ENCODE measurements at places on chromosomes 13 and 19. TPM values are rescaled to one million over a fixed set of nuclear protein-coding genes. Genes with fewer than 3 reads are reported as not detected.
A peak's percentile ranks its signal among the peaks of the same experiment; 100 is the strongest.

DNA sequence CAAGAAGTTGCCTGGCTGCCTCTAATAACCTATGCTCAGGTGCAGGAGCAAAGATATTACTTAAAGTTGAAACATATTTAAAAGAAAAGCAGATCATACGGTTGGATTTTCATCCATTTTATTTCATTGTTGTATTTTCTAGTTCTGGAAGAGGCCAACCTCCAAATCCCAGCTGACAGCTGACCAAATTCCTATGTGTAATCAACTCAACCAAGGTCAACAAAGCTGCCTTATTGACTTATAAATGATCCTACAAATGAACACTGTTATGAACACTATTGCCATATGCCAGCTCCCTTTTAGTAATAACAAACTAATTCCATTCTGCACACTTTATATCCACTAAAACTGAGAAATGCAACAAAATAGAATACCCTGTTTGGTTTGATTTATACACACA lies 1537.4 kb downstream of the SLITRK1 start:
- H3K4me3 ChIP-seq = no peak overlapping the region
- no peaks in the 10 kb centered on the region for H3K27me3 ChIP-seq
- no peak overlapping the region for H3K27ac ChIP-seq
- no peaks in the 10 kb centered on the region for H3K36me3 ChIP-seq
- DNase-seq = no peak

GRCh38 chr13:36059321-36059720 lies 71.9 kb downstream of the DCLK1 start:
- peaks cover 15% of the 10 kb centered on the region for H3K4me1 ChIP-seq
- H3K27ac ChIP-seq = no peak overlapping the region
- no peak overlapping the region for H3K4me3 ChIP-seq
- no peaks in the 10 kb centered on the region for H3K27me3 ChIP-seq
- H3K36me3 ChIP-seq = no peaks in the 10 kb centered on the region

GRCh38 chr13:79637133-79637763 lies 156.3 kb downstream of the NDFIP2 start:
- no peaks in the 10 kb centered on the region for H3K4me1 ChIP-seq
- no peak overlapping the region for H3K4me3 ChIP-seq
- no peaks in the 10 kb centered on the region for H3K27me3 ChIP-seq
- H3K27ac ChIP-seq = no peak overlapping the region
- H3K36me3 ChIP-seq = no peaks in the 10 kb centered on the region

- no peak overlapping the region for H3K27ac ChIP-seq
- no peak for DNase-seq
- H3K4me3 ChIP-seq = no peak overlapping the region
- H3K27me3 ChIP-seq = no peaks in the 10 kb centered on the region
Measured at GRCh38 chr13:73074014-73074413, 15.2 kb downstream of the KLF5 start.

- no peaks in the 10 kb centered on the region for H3K4me1 ChIP-seq
- no peak overlapping the region for H3K4me3 ChIP-seq
- no peaks in the 10 kb centered on the region for H3K27me3 ChIP-seq
- no peaks in the 10 kb centered on the region for H3K36me3 ChIP-seq
- DNase-seq = no peak
Measured at GRCh38 chr13:76086729-76087128, 450.6 kb downstream of the LMO7 start.

GRCh38 chr19:46748325-46749109 lies 2.3 kb upstream of the STRN4 start:
- H3K4me1 ChIP-seq = peaks cover 15% of the 10 kb centered on the region
- H3K27me3 ChIP-seq = no peaks in the 10 kb centered on the region
- peaks cover 7% of the 10 kb centered on the region for H3K36me3 ChIP-seq
- H3K4me3 ChIP-seq = no peak overlapping the region

- no peaks in the 10 kb centered on the region for H3K36me3 ChIP-seq
- peak overlapping the region; percentile 24 for H3K4me3 ChIP-seq
- H3K4me1 ChIP-seq = peaks cover 22% of the 10 kb centered on the region
- DNase-seq = peak; percentile 14
Measured at GRCh38 chr13:102400675-102401145, 1.1 kb downstream of the FGF14 start.

- H3K36me3 ChIP-seq = no peaks in the 10 kb centered on the region
- DNase-seq = peak; percentile 15
- H3K4me3 ChIP-seq = no peak overlapping the region
Measured at GRCh38 chr13:97116754-97117153, 105.4 kb upstream of the MBNL2 start.

DNA sequence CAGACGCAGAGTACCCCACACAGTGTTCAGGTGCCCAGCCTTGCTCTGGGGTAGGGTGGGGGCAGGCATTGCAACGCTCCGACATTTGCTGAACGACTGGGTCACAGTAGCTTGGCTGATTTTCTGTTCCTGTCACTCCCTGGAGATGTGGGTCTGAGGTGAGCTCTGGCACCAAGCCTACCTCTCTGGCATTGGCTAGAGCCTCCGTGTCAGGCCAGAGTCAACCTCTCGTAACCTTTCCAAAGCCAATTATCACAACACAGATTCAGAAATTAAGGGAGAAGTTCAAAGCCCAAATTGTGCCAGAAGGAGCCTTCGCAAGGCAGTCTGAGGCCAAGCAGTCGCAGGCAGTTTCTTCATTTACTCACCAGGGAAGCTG lies 117.2 kb downstream of the IRS2 start:
- no peak for DNase-seq
- H3K4me3 ChIP-seq = no peak overlapping the region
- no peaks in the 10 kb centered on the region for H3K4me1 ChIP-seq
- H3K27ac ChIP-seq = no peak overlapping the region
- H3K27me3 ChIP-seq = no peaks in the 10 kb centered on the region
- no peaks in the 10 kb centered on the region for H3K36me3 ChIP-seq

DNA sequence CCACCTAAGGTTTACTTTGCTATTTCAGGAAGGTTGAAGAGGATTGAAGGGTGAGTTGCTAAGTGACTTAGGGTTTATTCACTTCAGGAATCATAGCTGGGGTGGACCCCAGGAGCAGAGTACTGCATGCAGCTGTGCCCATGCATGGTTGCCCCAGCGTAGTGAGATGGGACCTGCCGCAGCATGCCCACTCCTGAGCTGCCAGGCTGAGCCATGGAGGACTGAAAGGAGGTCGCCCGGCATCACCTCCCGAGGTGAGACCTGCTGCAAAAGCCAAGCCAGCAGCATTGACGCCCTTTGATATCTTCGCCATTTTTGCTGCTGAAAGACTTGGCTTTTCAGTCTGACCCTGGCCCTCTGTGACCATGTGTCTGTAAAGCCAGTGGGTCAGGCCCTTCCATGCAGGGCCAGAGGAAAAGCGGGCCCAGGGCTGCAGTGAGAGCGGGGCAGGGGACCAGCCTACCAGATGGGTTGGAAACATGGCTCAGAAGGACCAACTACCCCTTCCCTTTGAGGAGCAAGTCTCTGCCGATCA lies 9.9 kb downstream of the POP4 start:
- no peak overlapping the region for H3K4me3 ChIP-seq
- H3K27me3 ChIP-seq = no peaks in the 10 kb centered on the region
- H3K27ac ChIP-seq = no peak overlapping the region
- no peaks in the 10 kb centered on the region for H3K4me1 ChIP-seq

DNA sequence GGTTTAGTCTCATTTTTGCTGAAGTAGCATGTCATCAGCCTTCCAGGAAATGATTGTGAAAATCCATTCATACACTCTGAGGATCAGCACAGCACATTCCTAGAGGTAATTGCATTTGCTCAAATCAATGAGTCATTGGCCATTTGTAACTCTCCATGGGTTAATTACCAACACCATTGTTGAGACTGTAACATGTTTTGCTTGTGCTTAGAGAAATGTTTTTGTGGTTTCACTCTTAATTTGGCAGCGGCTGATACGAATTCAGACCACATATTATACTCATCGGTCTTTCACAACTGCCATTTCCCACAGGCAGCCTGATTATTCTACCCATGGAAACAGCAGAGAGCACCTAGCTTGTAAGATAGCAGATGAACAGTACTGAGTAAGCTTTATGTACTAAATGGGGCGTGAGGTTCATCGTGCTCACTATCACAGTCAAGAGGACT lies 110.3 kb downstream of the NHLRC3 start:
- H3K27ac ChIP-seq = no peak overlapping the region
- no peaks in the 10 kb centered on the region for H3K27me3 ChIP-seq
- H3K4me1 ChIP-seq = no peaks in the 10 kb centered on the region
- no peaks in the 10 kb centered on the region for H3K36me3 ChIP-seq

DNA sequence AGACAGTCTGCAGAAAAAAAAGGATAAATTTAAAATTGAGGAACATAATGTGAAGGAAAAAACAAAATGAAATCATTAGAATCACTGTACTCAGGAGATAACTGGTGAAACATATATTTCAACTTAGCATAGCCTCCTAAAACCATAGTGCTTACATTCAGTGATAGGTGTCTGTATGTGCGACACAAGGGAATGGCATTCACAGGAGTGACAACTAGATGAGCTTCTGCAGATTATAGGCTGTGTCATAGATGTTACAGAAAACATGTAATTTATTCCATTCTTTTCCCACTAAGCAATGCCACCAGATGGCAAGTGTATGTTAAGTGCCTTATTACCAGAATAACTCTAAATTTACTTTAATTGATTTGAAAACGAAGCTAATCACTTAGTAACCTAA lies 960.0 kb upstream of the PCDH20 start:
- DNase-seq = no peak
- H3K27me3 ChIP-seq = no peaks in the 10 kb centered on the region
- no peaks in the 10 kb centered on the region for H3K4me1 ChIP-seq
- H3K27ac ChIP-seq = no peak overlapping the region
- H3K4me3 ChIP-seq = no peak overlapping the region

DNA sequence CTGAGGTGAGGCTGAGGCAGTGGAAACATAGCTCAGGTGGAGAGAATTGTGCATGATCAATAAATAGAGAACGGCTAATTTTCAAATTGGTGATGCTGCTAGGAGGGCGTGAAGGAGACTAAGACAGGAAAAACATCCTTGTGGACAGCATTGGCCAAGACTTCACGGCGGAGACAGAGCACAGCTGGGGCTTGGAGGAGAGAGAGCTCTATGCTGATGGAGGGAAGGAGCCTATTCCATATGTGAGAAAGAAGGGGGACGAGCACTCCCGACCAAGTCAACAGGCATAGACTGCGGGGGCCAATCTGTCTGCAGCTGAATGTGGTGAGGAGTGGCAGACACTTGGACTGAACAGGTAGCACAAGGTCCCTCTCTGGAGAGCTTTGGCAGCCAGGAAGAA lies 14.8 kb upstream of the SPATA13 start:
- no peaks in the 10 kb centered on the region for H3K36me3 ChIP-seq
- no peak overlapping the region for H3K4me3 ChIP-seq
- H3K4me1 ChIP-seq = peaks cover 6% of the 10 kb centered on the region

DNA sequence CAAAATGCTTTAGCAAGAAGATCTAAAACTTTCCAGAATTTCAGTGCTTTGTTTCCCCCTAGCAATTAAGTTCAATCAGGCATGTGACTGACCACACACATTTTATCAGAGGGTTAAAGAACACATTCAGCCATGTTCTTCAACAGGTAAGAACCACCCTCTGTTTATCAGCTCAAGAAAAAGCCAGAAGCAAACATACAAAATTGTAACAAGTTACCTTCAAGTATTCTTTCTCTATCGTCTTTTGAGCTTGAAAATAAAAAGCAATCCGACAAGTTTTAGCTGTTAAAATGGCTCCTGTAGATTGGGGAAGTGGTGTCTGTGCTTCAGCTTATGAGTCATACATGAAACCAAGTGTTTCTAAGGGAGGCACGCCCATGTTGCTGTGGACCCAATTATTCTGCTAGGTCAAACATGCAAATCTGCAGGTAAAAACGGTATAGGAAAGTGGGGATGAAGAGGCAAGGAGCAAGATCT lies at the start of gene ELF1:
Gene ELF1, minus strand, starts transcription at position 306 of the 477 bp plus-strand sequence. CDS start 37,262 bp downstream, outside the sequence.
- H3K27ac ChIP-seq = peak within 1 kb of the TSS; percentile 72
- no peaks in the 10 kb centered on the region for H3K27me3 ChIP-seq
- H3K4me3 ChIP-seq = no peak within 1 kb of the TSS
- no peaks in the 10 kb centered on the region for H3K4me1 ChIP-seq
- peak; percentile 74 for DNase-seq

GRCh38 chr13:63393112-63393511 lies 1977.5 kb upstream of the PCDH20 start:
- H3K36me3 ChIP-seq = no peaks in the 10 kb centered on the region
- H3K4me3 ChIP-seq = no peak overlapping the region
- no peak for DNase-seq

DNA sequence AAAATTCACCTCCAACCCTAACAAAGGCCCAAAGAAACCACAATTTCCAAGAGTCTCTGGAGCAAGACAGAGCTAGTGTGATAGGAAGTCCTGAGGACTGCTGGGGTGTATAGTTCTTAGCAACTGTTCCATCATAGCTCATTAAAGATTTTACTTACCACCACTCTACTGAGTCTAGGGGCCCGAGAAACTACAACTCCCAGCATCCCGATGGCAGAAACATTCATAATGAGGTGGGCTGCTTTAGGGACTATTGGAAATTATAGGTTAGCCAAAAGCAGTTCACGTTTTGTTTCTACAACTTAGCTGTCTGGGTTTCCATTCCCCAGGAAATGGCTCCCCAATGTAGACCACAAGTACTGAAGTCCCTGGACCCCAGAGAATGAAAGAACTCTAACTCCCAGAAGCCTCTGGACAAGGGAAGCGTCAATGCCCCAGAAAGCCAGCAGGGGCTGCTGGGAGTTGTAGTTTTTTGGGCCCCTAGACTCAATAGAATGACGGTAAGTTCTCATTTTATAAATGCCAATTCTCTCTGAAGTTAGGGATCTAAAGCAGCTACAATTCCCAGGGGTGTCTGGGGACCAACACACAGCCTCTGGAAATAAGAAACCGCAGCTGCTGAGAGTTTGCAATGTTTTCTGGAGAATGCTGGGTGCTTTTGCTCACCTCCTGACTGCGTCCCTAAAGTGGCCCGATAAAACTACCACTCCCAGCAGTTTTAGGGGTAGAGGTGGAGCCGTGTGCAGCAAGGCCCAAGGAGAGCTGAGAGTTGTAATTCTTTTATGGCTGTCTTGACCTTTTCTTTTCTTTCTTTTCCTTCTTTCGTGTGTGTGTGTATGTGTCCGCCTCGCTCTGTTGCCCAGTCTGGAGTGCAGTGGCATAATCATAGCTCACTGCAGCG lies 11.1 kb downstream of the FTL start:
- H3K36me3 ChIP-seq = peaks cover 17% of the 10 kb centered on the region
- no peak overlapping the region for H3K27ac ChIP-seq
- H3K4me3 ChIP-seq = no peak overlapping the region
- peak; percentile 40 for DNase-seq
- no peaks in the 10 kb centered on the region for H3K4me1 ChIP-seq
- H3K27me3 ChIP-seq = no peaks in the 10 kb centered on the region

DNA sequence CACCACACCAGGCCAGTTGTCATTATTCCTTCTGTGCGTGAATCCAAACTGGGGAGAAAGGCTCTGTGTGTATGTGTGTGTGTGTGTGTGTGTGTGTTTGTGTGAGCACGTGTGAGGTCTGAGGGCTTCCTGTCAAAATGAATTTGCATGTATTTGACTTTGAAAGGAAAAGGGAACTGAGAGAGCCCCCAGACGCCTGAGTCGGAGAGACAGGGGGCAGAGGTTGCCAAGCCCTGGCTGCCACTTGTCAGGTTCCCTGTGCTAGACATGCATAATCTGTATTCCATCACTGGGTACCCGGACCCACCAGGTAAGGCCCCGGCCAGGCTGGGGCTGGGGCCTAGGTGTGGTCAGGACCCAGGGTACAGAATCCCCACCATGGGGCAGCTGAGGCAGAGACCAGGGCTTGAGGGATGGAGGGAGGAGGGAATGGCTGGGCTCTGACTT lies at the start of gene CLEC17A:
Gene CLEC17A, plus strand, starts transcription at position 191 of the 447 bp plus-strand sequence. Its CDS starts 77 bp downstream, at position 268.
- H3K27me3 ChIP-seq = no peaks in the 10 kb centered on the region
- no peak for DNase-seq
- H3K36me3 ChIP-seq = no peaks in the 10 kb centered on the region
- no peak within 1 kb of the TSS for H3K27ac ChIP-seq
- no peaks in the 10 kb centered on the region for H3K4me1 ChIP-seq

The YJEFN3 gene
- total RNA-seq = 4.7 TPM

The WDR87 gene
- total RNA-seq = not detected

The MYBPC2 gene
- total RNA-seq = 0.91 TPM

The CYP2A7 gene
- total RNA-seq = 1.6 TPM

The LIM2 gene
- not detected for total RNA-seq

The MEIOSIN gene
- not detected for total RNA-seq

The EMC10 gene
- 62.2 TPM for total RNA-seq

The INSL3 gene
- not detected for total RNA-seq

The NLRP11 gene
- not detected for total RNA-seq

The C19orf38 gene
- total RNA-seq = 7.5 TPM

Data from lung (tissue), 17 donors.